Hippocampal formation (tissue), 2 donors: ENCODE measurements at places on chromosomes 7 and 10.

GRCh38 chr10:103504181-103504783 lies 10.8 kb downstream of the NEURL1 start:
- DNase-seq, result no peak

GRCh38 chr7:101202603-101202918 lies 1.7 kb upstream of the MOGAT3 start:
- DNase-seq, result no peak

GRCh38 chr7:135800560-135800959 lies 51.9 kb upstream of the FAM180A start:
- DNase-seq, result no peak

GRCh38 chr10:57303566-57303965 lies 942.5 kb upstream of the ZWINT start:
- no peak for DNase-seq

DNA sequence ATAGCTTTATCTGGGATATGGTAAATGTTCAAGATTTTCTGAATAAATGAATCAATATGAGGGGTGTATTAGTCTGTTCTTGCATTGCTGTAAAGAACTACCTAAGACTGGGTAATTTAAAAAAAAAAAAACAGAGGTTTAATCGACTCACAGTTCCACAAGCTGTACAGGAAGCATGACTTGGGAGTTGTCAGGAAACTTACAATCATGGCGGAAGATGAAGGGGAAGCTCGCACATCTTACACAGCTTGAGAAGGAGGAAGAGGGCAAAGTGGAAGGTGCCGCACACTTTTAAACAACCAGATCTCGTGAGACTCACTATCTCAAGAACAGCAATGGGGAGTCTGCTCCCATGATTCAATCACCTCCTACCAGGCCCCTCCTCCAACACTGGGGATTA lies 32.5 kb upstream of the OTUD1 start:
- no peak for DNase-seq

- no peak for DNase-seq
Measured at GRCh38 chr7:81925530-81925929, 155.7 kb upstream of the HGF start.

DNA sequence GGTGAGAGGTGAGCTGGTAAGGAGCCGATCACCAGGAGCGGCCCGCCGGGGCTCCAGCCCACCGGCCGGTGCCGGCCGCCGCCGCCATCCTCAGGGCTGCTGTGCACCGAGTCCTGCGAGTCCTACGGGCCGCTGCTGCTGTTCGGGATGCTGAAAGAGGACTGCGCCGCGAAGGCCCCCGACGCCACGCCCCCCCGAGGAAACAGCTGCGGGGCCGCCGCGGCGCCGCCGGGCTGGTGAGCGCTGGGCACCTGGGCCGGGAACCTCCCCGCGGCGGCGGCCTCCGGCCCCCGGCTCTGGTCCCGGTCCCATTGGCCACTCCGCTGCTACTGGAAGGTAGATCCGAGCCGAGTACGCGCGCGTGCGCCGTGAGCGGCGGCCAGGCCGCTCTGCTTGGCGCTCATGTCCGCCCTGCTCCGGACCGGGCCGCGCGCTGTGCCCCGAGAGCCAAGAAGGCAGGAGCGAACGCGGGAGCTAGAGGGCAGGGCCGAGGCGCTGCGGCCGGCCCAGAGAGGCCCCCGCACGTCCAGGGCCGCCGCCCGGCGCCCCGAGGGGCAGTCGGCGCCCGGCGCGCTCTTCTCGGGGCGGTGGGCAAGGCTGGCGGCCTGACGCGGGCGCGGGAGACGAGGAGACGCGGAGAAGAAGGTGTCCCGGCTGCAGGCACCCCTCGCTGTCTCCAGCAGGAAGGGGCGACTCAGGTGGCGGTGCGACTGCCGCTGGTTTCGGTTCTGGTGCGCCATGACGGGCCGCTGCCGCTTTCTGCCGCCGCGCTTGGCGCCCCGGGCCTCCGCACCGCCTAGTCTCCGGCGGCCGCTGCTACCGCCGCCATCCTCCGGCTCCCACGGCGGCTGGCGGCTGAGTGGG lies 121.3 kb upstream of the WIPF3 start:
- peak; percentile 27 for DNase-seq

GRCh38 chr7:55249332-55249731 lies 115.8 kb upstream of the LANCL2 start:
- DNase-seq, result no peak

GRCh38 chr7:101906291-101907240 lies 89.1 kb downstream of the CUX1 start:
- no peak for DNase-seq

GRCh38 chr10:132504501-132505272 lies 32.9 kb upstream of the INPP5A start:
- DNase-seq, result no peak

GRCh38 chr10:125035588-125036295 lies 93.8 kb downstream of the ZRANB1 start:
- no peak for DNase-seq

DNA sequence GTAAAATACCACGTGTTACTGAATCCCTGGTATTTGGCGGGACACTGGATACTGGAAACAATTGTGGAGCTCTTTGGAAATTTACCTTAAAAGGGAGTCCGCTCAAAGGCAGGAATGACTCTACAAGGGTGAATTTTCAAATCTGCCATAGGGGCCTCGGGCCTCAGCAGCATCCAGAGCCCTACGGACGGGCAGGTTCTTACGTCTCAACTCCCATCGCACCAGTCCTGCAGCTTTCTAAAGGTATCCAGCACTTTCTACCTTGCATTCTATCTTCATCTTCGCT lies 248 bp downstream of the PSPH start:
- no peak for DNase-seq
